ENCODE measurements at places on chromosomes 5 and 9.
A peak's percentile ranks its signal among the peaks of the same experiment; 100 is the strongest.

DNA sequence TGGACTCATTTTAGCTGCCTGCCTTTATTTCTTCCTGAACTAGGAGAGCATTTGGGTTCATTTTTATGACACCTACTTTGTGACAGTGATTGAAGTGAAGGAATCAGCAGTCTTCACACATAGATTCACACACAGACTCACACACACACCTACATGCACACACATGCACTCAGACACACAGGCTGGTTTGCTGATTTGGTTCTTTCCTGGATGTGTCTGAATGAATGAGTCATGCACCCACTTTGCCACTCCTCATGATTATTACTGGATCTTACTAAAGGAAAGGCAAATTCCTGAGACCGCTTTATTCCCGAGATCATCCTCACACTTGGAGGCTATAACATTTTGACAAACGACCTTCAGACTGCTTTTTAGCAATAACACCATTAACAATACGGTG is 529.5 kb downstream of the AGTPBP1 start:
- DNase-seq = peak; percentile 5

GRCh38 chr5:173806270-173807035 is 81.7 kb upstream of the CPEB4 start:
- no peak for DNase-seq

DNA sequence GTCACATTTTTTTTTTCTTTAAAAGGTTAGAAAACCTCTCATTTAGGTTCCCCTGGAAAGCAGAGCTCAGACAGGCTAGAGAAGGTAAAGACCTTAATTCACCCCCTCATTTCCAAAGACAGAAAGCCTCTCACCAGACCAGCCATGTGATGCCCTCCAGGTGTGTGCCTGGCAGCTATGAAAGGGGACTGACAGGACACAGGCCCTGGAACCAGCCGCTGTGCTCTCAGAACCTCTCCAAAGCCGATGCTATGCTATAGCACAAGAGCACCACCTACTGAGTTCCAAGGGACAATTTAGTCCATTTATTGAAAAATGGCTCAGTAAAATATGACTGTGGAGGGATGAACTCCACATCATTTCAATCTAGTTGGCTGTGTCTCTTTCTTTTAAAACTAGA is 48.8 kb downstream of the FANCC start:
- peak; percentile 7 for DNase-seq

- DNase-seq = peak; percentile 33
Observed at GRCh38 chr5:175878544-175879438, 7.4 kb downstream of the CPLX2 start.

DNA sequence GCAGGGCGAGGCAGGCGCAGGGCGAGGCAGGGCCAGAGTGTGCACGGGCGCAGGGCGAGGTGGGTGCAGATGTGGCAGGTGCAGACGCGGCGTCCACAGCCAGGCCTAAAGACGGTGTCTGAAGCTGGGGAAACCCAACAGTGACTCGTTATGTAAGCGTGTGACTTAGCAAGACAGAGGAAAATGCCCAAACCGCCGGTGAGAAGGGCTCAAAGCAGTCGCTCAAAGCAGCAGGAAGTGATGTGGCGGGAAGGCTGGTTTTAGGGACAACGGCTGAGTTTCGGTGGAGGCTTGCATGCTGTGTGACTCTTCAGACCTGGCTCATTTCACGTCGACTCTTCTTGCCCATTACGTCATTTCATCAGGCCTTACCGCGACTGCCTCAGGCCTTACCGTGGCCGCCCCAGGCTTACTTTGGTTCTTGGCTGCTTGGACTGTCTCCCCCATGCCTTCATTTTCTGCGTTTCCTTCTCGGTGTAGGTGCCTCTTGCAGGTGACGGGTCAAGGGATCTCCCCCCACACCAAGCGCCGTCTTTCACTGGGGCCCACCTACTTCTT is 50.5 kb upstream of the EXOC3 start:
- DNase-seq = no peak

DNA sequence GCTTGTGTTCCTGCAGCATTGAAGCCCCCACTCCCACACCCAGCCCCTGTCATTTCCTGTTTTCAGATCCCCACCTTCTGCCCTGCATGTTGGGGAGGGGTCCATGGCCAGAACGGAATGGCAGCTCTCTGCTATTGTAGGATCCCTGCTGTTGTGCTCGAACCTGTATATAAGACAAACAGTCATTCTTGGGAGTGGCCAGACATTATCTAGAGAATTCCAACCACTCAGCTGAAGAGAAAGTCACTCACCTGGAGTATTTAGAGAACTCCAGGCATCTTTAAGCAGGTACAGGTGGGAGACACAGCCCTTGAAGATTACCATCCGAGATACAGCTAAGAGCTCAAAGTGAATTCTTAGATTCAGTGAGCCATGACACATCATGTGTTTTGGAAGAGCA is 96.1 kb downstream of the C9orf152 start:
- no peak for DNase-seq

DNA sequence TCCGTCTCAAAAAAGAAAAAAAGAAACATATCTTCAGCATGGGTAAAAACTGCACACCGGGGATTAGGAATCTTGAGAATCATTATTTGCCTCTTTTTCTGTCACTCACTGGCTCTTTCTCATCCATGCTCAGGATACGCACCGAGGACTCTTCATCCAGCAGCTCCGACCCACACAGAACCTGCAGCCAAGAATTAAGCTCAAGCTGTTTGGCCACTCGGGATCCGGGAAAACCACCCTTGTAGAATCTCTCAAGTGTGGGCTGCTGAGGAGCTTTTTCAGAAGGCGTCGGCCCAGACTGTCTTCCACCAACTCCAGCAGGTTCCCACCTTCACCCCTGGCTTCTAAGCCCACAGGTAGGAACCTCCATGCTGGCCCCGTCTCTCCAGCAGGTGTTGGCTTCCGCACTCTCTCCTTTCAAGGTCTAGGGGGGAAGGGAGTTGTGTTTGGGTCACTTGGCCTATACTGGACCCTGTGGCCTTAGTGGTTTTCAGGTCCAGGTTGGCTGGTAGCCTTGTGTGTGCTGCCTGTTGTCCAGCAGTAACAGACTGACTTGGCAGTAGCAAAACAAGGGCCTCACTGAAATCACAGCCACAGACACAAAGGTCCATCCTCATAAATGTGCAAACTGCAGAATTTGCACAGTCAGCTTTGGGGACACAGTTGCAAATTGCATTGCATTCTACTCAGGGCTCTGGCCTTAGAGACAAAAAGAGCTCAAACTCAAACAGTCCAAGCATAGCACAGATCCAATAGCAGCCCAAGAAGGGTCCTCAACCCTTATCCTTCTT is 44.5 kb upstream of the CTSL start:
- no peak for DNase-seq

- DNase-seq = no peak
Observed at GRCh38 chr5:113344973-113345940, 89.5 kb downstream of the TSSK1B start.

DNA sequence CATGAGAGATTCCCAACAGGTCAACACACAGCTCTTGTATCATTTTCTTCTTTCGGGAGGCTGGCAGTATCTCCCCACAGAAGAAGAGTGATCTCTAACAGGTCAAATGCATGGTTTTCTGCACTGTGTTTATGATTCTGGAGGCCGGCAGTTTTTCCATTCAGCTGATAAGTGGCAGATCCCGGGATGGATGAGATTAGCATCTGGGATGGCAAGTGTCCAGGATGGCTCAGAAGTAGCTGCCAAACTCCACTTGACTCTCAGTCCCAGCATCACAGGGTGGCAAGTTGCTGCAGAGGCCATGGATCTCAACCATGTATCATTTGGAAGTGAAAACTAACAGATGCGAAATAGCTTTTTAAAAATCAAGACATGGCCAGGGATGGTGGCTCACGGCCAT is 97.8 kb upstream of the SLC44A1 start:
- no peak for DNase-seq

- DNase-seq = no peak
Observed at GRCh38 chr9:84926793-84927192, 257.3 kb downstream of the NTRK2 start.

DNA sequence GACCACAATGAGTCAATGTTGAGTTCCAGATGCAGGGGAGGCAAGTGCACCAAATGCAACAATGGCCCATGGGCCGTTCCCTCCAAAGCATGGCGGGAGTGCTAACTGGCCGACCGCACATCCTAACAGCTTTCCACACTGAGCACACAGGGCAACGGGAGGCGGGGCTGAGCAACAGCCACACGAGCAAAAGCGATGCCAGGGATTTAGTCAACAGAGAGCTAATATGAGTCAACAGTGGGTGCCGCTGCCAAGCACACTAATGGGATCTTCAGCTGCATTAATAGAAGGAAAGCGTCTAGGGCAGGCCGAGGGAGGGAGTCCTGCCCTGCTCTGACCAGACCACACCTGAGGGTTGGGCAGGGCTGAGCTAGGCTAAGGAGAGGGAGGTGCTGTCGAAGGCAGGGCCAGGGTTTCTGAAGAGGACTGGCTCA is 4.6 kb downstream of the EPB41L4B start:
- no peak for DNase-seq

- DNase-seq = no peak
Observed at GRCh38 chr9:116763770-116764169, 76.7 kb downstream of the TRIM32 start.

GRCh38 chr9:115263371-115264075 is 145.6 kb upstream of the TNC start:
- no peak for DNase-seq

DNA sequence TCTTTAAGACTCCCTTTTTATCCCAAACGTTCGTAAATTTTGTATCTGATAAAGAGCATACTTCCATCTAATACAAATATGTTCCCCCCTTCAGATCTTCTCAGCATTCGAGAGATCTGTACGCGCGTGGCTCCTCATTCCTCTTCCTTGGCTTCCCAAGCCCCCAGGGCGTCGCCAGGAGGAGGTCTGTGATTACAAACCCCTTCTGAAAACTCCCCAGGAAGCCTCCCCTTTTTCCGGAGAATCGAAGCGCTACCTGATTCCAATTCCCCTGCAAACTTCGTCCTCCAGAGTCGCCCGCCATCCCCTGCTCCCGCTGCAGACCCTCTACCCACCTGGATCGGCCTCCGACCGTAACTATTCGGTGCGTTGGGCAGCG is 19.9 kb downstream of the CDKN2A start:
- DNase-seq = no peak

- DNase-seq = no peak
Observed at GRCh38 chr9:70539001-70539400, 124.5 kb upstream of the KLF9 start.

DNA sequence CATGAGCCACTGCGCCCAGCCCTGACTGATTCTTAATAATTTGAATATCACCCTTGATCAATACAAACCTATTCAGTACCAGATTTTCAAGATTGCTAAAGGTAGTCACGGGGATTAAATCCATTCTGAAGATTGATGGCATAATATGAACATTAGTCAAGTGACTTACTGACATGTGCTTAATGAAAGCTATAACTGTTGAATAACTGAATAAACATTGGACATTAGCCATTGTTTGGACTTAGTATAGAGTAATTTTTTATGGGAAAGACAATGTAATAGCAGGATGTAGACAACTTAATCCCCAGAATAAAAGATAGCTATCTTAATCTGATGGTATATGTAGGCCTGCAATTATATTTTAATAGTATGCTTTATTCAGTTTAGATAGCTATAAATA is 35.0 kb upstream of the VPS13A start:
- DNase-seq = no peak

DNA sequence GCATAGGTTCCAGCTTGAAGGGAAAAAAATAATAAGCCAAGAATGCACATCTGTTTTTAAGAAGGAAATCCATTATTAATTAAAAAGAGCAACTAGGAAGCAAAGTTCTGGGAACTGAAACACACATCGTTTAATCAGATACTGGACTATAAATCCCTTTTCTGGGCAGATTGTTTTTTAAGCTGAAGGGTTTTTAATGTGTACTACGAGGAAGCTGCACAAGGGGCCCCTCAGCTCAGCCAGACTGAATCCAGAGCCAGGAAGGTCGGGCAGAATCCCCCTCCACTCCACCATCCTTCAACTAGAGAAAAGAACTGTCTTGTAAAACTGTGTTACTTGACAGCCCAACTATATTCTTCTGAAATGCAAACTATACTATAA is 49.2 kb downstream of the ROR2 start:
- peak; percentile 41 for DNase-seq

DNA sequence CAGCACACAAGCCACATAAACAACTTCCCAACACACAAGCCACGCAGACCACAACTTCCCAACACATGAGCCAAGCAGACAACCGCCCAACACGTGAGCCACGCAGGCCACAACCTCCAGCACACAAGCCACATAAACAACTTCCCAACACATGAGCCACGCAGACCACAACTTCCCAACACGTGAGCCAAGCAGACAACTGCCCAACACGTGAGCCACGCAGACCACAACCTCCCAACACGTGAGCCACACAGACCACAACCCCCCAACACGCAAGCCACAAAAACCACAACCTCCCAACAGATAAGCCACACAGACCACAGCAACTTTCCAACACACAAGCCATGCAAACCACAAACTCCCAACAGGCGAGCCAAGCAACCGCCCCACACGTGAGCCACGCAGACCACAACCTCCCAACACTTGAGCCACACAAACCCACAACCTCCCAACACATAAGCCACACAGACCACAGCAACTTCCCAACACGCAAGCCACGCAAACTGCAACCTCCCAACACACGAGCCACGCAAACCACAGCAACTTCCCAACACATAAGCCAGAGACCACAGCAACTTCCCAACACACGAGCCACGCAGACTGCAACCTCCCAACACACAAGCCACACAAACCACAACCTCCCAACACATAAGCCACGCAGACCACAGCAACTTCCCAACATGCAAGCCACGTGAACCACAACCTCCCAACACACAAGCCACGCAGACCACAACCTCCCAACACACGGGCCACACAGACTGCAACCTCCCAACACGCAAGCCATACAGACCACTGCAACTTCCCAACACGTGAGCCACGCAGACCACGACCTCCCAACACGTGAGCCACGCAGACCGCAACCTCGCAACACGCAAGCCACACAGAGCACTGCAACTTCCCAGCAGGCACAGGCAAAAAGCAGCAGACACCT is 10.1 kb downstream of the BRD9 start:
- no peak for DNase-seq

DNA sequence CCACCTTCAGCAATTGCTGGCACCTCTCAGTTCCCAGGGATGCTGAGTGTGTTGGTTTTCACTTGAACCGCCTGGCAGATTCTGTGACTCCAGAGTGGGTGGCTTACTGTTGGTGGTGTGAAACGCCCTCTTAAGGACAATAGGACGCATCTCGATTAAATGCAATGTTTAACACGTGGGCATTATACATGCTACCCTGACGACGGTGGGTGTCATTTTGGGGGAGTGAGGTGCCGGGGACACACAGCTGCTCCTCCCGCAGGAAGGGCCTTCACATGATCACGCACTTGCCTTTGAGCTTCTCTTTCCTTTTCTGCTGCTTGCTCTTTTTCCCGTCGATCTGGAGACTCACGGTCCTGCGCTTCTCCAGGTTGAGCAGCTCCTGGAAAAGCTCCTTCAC is 29.7 kb downstream of the DIRAS2 start:
- no peak for DNase-seq

DNA sequence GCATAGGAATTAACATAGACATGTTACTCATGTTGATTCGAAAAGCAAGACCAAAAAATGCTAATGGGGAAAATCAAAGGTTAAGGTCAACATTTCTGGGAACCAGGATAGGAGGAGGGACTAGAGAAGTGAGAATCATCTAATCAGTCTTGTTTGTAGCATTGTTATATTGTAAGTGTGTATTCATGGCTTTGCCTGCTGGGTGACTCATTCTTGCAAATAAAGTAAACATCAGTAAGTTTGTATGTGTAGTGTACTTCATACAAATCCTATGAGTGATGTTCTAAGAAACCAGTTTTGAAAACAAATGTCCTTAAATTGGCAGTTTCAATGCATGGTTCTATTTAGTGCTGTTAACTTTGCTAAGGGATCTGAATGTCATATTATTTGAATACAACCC is 79.0 kb upstream of the TMEM252 start:
- DNase-seq = no peak

- no peak for DNase-seq
Observed at GRCh38 chr9:557601-558201, 283.8 kb upstream of the DMRT1 start.

Data from erythroblast (primary cell).